Mammary epithelial cell (primary cell): ENCODE measurements at places on chromosomes 13 and 19. TPM values are rescaled to one million over a fixed set of nuclear protein-coding genes. Genes with fewer than 3 reads are reported as not detected.

DNA sequence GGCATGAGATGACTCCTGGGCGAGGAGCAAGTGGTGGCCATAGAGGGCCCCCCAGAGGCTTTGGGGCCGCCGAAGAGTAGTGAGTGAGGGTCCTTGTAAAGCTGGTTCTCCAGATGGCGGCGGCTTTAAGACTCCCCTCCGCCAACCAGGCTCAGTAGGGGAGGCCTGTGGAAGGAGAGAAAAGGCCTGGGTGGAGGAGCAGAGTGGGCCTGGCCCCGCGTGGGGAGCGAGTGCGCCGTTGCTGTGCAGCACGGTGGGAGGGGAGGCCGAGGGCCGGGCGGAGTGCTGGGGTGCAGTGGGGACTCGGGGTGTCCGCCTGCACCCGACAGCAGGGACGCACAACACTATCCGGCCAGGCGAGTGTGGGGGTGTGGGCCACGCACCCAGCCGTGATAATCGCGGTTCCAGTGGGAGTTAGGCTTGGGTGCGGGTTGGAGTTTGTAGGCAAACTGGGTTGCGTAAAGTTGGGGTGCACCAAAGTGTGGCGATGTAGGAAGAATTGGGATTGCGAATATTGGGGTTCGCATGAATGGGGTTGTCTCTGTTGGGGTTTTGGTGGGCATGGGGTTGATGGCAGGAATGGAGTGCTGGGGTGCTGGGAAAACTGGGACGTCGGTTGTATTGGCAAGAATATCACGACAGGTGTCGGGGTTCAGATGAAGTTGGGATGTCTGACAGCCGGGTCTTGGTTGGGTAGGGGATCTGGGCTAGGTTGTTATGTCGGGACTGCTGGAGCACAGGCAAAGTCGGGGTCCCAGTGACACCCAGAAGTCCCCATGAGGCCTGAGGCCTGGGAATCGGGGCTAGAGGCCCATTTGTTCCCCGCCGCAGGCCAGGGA lies 687 bp upstream of the CIRBP start:
- DNase-seq: no peak

Gene PALM3
- total RNA-seq: not detected

DNA sequence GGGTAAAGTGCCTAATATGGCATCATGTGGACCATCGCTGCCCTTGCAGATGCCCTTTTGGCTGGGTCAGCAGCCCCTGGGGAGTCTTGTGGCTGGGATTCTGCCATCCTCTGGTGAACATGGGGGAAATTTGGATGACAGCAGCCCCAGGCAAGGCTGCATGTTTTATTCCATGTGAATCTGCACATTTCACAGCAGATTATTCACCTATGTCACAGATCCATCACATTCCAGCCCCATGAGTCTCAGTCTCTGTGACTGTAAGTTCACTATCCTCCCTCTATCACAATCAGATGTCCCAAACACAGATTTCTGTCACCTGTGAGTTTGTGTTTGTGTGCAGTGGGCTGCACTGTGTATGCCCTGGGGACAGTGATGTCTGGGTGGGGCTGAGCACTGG lies 36.8 kb upstream of the PSG9 start:
- DNase-seq: no peak

DNA sequence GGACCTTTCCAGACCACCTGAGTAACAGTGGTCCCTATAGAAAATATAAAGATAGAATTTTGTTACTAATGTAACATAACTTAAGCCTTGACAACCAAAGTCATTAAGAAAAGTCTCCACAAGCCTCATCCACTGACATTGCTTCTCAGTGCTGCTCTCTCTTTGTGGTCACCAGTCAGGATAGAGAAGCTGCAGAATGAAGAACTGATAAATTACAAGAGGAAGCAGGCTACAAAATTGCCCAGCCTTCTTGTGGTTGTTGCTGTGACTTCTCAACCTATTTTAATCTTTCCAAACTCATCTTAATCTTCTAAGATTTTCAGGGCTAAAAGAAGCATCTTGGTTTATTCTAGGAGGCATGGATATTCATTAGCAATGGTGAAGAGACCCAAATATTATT lies 343.8 kb downstream of the MZT1 start:
- no peak for DNase-seq

DNA sequence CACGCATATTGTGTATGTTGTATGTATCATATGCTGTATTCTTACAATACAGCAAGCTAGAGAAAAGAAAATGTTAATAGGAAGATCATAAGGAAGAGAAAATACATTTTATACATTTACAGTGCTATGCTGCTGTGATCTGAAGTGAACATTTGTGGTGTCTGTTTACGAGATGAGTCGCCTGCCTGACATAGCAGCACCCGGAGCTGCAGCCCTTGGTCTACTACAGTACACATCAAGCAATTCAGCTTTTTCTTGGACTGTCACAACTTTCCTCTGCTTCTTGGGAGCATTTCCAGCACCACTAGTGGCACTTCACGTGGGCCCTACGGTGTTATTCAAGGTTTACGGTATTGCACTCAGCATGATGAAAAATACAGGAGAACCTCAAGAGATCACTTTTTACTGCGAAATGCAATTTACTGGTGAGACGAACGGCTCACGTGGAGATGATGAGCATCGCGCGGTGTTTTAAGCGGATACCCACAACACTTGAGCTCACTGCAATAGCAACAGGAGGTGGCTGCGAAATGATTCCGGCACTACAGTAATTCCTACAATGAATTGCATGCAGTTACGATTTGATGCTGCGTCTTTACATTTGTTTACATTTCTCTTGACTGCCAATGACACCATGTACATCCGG lies 308.4 kb downstream of the FGF9 start:
- no peak for DNase-seq

DNA sequence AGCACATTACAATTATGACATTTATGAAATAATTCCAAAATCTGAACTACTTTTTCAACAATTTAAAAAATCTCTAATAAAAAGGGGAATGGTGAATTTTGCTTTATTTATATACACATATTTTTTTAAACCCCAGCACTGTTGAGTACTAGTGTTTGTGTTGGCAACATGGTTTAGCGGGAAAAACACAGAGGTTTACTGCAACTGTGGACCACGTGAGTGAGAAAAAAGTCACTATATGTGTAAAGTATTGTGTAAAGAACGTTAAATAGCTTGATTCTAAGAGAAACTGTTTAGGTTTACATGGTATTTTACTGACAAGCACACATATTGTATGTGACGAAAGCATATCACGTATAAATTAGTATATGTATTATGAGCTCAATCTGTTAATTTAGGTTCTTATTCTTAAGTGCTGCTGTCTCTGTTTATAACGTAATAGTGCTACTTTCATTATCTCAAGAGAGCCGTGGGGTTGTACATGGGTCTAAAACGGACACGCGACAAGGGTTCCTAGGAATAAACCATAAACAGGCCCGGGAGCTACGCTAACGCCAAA lies 617 bp downstream of the SKA3 start:
- no peak for DNase-seq

Gene ANGPTL8
- total RNA-seq: not detected in 2 replicates

DNA sequence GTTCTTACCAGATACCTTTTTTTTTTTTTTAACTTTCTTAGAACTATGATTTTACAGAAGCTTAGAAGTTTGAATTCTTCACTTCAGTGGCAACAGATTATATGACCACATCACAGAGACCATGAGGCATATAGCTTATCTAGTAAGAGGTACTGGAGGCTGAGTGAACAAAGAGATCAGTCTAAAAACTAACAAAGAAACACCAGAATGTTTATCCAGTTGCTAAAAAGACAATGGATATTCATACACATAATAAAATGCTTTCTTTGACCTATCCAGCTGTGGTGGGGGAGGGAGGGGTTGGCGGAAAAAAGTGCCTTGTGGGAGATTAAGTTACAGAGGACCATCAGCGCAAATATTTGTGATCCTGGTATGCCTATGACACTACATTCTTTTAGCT lies 34.7 kb upstream of the SLITRK6 start:
- DNase-seq: no peak

DNA sequence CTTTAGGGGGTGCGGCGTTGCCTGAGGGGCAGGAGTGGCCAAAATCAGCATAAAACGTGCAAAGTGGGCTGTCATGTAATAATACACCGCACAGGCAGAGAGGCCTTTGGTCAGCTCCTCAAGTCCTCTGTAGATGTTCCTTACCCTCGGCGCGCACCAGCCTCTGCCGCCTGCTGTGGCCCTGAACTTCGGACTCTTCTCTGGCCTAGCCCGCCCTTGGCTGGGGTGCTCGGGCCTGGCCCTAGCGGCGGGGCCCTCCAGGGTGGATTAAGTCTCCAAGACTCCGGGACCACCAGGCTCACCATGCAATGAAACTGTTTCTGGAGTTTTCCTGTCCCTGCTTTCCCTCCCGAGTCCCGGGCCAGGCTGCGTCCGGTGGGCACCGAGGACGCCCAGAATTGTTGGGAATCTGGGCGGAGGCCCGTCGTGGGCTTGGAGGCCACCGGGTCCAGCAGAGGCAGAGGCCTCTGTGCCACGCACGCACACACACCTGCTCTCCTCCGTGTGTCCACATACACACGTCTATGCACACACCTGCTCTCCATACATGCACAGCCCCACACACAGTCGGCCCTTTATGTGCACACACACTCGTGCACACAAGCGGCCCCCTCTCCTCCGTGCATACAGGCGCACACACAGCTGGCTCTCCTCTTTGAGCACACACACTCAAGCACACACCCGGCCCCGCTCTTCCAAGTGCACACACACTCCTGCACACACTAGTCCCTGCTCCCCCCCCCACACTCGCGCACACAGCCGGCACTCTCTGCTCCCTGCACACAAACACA lies 1.5 kb upstream of the TFDP1 start:
- no peak for DNase-seq

DNA sequence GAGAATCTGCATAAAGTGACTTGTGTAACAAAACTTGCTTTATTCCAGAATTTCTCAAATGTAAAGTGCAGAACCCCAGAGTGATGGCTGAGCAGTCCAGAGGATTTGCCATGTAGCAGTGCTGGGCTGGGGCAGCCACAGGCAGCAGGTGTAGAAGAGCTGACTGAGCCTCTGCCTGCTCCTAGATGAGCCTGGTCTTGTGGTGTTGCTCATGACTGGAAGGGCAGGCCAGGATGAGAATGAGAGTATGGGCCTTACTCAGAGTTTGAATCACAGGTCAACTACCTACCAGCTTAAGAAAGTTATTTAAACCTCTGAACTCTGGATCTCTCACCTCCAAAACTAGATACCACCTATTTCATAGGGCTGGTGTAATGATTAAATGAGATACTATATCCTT lies 2.9 kb upstream of the C13orf42 start:
- peak; percentile 6 for DNase-seq

DNA sequence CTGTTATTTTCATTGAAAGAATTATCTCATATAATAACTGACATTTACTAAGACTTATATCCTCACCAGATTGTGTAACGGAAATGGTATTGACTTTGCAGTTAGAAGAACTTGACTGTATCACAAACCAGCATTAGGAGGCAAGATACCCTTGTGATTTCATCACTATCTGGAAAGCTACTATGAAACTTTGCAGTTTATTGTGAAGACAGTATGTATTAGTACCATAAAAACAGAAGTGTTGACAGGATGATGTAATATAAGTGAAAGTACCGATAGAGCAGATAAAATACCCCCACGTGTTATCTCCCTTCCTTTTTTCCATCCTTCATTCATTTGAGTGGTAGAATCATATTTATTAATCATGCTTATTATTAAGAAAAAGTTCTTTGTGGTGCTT lies 365.7 kb upstream of the KLHL1 start:
- DNase-seq: no peak

Gene KIR2DL4
- total RNA-seq: not detected

Gene FXYD7
- total RNA-seq: not detected

Gene IGFL1
- total RNA-seq: 0.67 TPM

DNA sequence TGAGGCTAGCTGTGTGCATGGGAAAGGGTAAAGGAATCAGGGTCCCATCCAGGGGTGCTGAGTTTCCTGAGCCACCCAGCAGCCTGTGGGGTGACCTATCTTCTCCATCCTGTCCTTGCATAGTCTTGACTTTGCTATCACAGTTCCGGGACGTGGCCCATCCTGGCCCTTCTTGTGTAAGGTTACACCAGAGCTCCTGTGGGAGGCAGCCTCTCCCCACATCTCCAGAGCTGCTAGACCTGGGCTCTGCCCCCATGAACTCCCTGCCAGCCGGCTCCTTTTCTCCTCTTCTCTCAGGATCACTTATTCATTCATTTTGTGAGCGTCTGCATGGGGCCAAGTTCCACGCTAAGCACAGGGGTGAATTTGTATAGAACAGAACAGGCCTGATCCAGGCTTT lies 238.9 kb downstream of the TSHZ3 start:
- peak; percentile 27 for DNase-seq

- no peak for DNase-seq
Measured at GRCh38 chr19:855566-856120, 3.5 kb downstream of the ELANE start.

Gene UNC13A
- total RNA-seq: not detected

GRCh38 chr13:42445354-42445753 lies 128.6 kb upstream of the TNFSF11 start:
- no peak for DNase-seq

Gene SLC25A41
- not detected for total RNA-seq

- DNase-seq: no peak
Measured at GRCh38 chr13:34040863-34041262, 222.9 kb downstream of the RFC3 start.

DNA sequence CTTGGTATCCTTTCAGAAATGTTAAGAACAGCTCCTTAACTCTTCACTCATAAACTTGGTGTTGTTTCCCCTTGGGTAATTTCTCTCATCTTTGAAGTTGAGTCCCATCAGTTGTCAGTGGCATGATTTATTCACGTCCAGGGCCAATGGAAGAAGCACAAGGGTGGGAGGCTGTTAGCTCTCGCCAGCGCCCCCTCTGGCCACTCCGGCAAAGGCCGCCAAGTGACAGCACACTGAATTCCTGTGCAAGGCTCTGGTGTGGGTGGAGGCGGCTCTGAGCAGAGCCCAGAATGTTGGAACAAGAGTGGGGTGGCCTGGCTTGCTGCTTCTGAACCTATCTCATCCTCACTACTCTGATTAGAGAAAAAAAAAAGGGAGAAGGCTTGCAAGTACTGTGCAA lies 13.1 kb upstream of the MEDAG start:
- no peak for DNase-seq

Gene SLC1A6
- total RNA-seq: 2.0 and 15.5 TPM in 2 replicates

GRCh38 chr13:38981096-38981495 lies 9.5 kb downstream of the STOML3 start:
- DNase-seq: no peak

GRCh38 chr13:53436396-53436795 lies 407.8 kb downstream of the OLFM4 start:
- DNase-seq: no peak

Gene YIPF2
- total RNA-seq: 57.1 and 78.7 TPM in 2 replicates
